Coronary artery (tissue), 2 donors: ENCODE measurements at places on chromosomes 5 and 9.

DNA sequence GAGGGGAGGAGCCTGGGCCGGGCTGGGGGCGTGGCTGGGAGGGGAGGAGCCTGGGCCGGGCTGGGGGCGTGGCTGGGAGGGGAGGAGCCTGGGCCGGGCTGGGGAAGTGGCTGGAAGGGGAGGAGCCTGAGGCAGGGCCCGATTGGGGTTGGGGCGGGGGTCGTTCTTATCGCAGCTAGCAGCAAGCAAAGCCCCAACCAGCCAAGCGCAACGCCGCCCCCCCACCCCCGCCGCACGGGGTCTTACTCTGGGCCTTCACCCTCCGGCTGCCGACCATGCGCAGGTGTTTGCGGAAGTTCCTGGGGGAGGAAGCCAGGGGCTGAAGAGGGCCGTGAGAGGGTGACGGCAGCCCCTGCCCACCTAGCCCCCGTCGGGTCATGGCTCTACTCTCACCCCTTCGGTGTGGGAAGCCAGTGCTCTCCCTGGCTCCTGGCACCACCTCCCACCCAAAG is 5.0 kb downstream of the NSMF start:
- no peak for DNase-seq

- DNase-seq = no peak
Measured at GRCh38 chr5:14809369-14810155, 62.0 kb downstream of the ANKH start.

- no peak for DNase-seq
Measured at GRCh38 chr9:86263876-86264275, 4.4 kb upstream of the C9orf153 start.

DNA sequence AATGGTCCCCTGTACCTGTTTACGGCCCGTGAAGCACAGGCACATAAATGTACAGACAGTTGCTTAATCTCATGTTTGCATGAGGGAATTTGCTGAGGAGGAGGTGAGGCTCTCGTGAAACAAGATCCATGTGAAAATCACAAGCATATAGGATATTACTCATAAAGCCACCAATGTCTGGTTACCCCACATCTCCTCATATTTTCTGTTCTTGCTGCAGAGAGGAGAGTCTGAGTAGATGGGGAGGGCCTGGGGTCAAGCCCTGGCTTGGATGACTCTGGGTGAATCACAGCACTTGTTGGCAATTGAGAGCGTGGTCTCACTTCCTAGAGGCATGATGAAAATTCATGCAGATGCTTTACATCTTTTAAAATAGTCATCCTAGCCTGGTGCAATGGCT is 975 bp downstream of the AGXT2 start:
- DNase-seq = no peak

DNA sequence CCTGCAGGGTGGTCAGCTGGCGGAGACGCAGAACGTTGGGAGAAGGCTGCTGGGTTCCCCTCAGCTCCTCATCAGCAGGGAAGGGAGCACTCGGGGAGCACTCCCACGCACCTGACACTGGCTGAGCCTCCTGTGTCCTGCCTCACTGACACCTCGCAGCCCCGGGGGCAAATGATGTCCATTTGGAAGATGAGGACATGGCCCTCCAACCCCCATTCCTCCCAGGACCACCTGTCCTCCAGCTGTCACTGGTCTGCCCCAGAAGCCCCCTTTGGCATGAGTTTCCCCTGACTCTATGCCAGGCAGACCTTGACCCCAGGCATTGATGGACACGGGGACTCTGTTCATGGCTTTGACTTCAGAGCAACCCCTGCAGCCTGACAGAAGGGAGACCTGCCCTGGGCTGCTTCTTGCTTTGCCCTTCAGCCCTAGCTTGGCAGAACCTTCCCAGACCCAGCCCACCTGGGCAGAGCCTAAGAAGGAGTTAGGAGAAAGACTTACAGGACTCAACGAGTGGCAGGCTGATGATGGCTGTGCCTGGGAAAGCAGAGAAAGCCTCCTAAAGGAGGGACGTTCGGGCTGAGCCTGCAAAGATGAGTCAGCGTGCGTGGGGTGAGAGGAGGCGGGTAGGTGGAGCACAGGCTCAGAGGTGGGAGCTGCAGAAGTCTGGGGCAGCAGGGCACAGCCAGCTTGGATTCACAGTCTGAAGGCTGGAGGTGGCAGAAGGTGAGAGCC is 90.6 kb downstream of the LMX1B start:
- no peak for DNase-seq

DNA sequence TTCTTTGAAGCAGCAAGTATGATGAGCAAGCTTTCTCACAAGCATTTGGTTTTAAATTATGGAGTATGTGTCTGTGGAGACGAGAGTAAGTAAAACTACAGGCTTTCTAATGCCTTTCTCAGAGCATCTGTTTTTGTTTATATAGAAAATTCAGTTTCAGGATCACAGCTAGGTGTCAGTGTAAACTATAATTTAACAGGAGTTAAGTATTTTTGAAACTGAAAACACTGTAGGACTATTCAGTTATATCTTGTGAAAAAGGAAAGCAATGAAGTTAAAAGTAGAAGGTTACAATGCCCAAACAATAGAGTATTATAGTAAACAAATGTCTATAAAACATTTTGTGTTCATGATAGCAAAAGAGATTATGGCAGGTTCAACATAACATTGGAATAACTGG is 88.6 kb downstream of the JAK2 start:
- DNase-seq = no peak

- no peak for DNase-seq
Measured at GRCh38 chr5:148268566-148268965, at the start of gene SPINK13. TSS of gene SPINK13 (plus strand) at chr5:148268794. CDS start at chr5:148270073, 1,279 bp downstream.

DNA sequence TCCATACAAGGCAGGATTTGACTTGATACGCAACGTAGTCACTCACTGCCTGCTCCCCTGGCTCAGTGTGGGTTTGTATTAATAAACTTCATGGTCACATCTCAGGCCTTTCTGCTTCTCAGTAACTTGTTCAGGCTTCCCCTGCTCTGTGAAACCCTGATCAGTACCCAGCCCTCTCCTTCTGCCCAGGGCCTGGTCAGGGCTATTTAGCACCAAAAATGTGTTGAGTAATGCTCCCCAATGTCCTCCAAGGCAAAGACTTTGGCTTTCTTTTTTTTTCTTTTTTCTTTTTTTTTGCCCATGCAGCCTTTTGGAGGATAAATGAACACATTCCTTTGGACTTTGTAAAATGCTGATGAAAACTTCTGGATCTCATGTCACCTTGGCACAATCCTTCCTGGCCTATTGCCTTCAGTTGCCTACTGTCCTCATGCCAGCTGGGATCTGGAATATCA is 399.2 kb upstream of the KLF4 start:
- DNase-seq = no peak

GRCh38 chr9:6383551-6384225 is 29.3 kb upstream of the UHRF2 start:
- no peak for DNase-seq

GRCh38 chr9:83012922-83013838 is 49.8 kb downstream of the RASEF start:
- no peak for DNase-seq

DNA sequence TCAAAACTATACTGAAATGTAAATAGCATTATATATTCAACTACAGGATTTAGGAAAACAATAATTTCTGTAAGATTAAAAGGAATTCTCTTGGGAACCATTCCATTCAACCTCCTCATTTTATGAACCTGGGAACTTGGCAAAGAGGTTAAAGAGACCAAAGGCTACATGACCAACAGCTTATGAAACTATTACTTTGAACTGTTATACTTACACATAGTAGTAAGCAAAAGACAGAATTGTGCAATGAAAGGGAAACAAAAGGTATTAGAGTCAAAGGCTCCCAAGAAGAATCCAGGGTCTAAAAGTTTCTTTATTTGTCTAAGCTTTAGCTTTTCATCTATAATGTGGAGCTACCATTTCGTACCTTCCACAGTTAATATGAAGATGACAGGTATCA is 7.2 kb downstream of the C9orf72 start:
- no peak for DNase-seq

DNA sequence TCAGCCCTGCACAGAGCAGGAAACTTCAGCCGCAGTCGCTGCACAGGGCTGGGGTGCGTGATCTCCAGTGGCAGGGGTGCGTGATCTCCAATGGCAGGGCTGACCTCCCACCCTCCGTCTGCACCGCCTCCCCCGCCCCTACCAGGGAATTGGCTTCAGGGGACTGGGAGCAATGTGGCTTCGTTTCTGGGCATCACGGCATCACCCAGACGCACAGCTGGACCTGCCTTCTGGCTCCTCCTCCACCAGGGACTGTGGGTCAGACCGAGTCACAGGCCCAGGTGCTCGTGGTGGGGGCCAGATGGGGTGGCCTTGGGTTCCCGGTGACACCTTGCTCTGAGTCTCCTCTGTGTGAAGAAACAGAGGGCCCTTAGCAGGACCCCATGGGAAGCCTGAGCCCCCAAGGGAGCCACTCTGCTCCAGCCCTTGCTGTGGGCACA is 51.1 kb downstream of the AHRR start:
- peak; percentile 54 for DNase-seq

DNA sequence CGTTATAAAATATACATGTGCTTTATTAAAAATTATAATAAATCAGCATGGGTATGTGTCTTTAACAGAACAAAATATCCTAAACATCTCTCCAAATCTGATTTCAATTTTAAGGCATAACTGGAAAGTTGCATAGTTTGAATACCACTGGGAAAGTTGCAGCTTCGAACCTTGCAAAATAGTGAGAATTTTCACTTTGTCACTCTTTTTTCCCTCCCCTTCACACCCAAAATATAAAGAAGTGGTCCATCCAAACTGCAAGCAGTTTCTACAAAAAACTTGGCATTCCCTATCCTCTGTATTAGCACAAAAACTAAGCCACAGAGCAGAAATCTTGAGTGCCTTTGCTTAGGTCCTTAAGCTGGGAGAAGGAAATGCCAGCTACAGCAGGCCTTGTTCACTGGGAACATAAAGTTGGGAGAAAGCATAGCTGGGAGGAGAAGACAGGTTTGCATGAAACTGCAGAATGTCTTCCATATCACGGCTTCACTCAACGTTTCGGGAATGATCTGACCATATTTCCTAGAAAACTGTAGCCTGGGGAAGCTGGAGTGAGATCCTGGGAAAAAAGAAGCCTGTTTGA is 400.3 kb downstream of the EBF1 start:
- DNase-seq = no peak

DNA sequence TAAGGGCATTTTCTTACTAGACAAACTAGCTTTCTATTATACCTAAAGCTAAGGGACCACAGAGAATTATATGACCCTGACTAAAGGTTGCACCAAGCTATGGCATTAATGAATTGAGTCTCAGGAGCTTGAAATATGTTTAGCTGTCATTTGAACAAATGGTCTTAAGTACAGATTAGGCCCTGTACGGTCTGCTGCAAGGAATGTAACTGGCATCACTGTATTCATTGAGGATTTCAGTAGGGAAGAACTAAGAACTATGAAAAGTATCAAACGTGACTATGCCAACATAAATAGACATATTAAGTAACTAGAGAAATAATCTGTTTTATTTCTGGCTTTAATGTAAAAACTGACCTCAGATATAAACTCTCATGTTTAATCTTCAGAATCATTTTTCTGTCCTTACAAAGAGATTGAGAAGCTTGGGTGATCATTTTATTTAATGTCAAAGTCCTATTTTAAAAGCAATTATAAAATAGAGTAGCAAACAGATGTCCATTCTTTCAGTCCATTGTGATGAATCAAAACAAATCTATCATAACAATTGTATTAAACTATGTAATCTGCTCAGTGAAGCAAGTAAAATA is 845.9 kb downstream of the MAT2B start:
- DNase-seq = no peak

DNA sequence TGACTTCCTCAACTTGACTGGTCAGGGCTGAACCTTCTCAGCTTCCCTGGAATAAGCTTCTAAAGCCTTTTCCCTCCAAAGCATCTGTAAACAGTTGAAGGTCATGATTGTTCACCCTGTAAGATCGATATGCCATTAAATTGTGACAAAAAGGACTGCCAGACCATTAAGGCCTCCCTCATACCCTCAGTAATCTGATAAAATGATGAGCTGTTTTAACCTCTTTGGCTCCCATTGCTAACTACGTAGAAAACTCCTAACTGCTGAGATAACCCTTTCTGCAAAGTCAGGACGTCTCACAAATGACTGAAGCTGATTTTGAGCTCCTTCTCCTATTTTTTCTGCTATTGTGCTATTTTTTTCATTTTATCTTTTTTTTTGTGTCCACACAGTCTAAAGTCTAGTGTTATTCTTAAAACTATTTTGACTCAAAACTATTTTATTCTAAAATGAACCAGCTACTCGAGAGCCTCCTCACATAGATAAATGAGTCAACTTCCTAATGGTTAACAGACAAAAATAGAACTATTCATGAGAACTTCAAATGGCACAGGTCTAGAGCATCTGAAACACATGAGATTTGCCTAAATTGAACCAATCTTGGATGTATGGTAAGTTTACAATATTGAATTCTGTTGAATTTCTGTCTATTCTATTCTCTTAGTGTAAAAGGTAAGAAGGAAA is 395.6 kb upstream of the TLE4 start:
- DNase-seq = no peak

GRCh38 chr5:140041099-140041491 is 2.0 kb downstream of the NRG2 start:
- DNase-seq = no peak

- peak; percentile 64 for DNase-seq
Measured at GRCh38 chr5:457195-457961, 14.4 kb downstream of the EXOC3 start.

GRCh38 chr5:13866792-13867191 is 77.7 kb downstream of the DNAH5 start:
- DNase-seq = no peak

DNA sequence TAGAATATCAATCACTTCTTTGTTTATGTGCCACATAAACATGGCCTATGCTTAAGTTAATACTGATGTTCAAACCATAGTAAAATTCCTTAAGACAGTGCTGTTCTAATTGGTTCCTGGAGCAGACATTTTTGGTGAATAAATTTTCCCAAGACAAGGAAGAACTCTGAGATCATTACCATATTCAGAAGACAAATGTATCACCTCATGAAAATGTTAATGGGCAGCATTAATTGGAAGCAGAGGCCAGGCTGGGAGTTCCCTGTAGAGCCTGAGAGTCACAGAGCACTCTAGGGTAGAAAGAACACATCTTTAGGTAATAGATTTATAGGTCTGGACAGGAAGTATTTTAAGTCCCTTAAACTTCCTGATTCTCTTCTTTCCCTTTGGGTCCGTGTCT is 240.2 kb downstream of the MAN2A1 start:
- DNase-seq = no peak

- DNase-seq = no peak
Measured at GRCh38 chr5:116763987-116764866, 189.6 kb upstream of the SEMA6A start.

GRCh38 chr9:69324549-69325401 is at the start of gene ENTREP1:
TSS of gene ENTREP1 (plus strand) at chr9:69325215. CDS start at chr9:69325310, 95 bp downstream.
- no peak for DNase-seq

DNA sequence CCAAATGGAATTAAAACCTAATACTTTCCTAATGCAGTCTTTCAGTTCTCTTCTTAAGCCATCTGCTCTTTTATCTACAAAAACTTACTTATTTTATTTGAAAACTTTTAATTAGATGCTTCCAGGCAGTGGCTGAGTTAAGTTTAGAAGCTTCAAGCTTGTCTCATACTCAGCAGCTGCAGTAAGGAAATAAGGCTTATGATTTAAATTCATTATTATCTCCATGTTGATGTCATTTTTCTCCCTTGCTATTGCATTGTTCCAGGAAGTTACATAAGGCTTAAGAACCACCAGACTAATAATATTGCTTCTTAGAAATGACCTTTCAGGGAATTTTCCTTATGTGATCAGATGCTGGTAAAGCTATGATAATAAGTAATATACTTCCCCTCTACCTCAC is 119.6 kb downstream of the PPP2R2B start:
- DNase-seq = no peak

- DNase-seq = no peak
Measured at GRCh38 chr5:62779010-62779422, 200.4 kb downstream of the LRRC70 start.
